ENCODE measurements at places on chromosomes 16 and 17.

GRCh38 chr17:1042486-1042885 lies 45.6 kb downstream of the TIMM22 start:
- DNase-seq: no peak

DNA sequence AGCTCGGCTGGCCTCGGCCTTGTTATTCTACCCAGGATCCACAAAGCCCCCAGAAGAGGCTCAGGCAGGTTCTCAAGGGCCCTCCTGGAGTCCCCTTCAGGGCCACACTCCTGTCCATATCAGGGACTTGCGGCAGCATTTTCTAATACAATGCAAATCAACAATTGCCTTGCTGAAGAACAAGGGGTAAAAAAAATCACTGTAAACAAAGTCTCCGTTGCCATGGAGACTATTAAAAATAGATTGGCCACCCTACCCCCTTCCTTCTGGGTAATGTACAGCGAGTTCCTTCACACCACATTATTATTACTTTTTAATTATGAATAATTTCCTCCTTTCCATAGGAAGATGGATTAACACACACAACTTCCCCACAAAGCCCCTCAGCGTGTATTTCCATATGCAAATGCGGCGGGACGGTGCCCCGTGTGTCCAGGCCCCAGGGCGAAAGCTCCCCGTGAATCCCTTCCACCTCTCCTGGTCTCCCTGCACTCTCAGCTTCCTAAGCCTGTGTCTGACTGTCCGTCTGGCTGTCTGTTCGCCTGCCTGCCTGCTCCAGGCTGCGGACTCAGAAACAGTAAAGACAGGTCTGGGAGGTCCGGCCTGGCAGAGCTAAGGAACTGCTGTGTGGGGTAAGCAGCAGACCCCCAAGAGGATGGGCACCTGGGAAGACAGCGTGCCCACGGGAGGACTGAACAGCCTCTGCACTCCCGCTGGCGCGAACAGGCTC lies 196.6 kb downstream of the RBFOX3 start:
- no peak for DNase-seq

- no peak for DNase-seq
These were observed 79.8 kb downstream of the NT5M start for GRCh38 chr17:17382971-17383370.

- DNase-seq: no peak
These were observed 7.2 kb downstream of the PLA2G15 start for GRCh38 chr16:68252383-68252782.

- DNase-seq: peak; percentile 92
These were observed 5.0 kb upstream of the ALDH3A1 start for GRCh38 chr17:19753051-19753509.

- no peak for DNase-seq
These were observed 767 bp downstream of the ATP2C2 start for GRCh38 chr16:84369105-84369504.

DNA sequence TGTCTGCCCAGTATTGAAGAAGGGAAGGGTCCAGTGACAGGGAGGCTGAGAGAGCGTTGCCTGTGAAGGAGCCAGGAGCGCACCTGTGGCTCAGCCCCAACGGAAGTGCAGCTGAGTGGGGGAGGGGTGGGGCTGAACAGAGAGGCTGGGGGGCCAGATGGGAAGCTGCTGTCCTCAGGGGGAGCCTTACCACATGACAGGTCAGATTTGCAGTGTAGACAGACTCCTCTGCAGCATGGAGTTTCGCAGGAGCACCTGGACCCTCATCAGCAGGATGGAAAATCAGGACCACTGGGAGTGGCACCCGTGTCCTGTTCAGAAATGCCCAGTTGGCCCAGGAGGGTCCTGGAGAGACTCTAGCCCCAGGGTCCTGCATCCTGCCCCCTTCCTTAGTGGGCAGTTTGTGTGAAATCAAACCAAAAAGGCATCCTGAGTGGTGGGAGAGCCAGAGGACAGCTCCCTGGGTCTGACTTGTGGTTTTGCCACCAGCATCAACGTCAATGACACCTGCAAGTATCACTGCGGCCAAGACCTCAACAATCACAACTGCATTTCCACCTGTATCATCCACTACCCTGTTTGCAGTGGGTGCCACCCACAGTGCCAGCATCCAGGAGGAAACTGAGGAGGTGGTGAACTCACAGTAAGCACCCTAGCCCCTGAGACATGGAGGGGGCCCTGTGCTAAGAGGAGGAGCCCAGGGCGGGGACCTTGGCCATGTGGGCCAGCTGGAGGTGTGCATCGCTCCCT lies 7.8 kb downstream of the CD300A start:
- DNase-seq: no peak

DNA sequence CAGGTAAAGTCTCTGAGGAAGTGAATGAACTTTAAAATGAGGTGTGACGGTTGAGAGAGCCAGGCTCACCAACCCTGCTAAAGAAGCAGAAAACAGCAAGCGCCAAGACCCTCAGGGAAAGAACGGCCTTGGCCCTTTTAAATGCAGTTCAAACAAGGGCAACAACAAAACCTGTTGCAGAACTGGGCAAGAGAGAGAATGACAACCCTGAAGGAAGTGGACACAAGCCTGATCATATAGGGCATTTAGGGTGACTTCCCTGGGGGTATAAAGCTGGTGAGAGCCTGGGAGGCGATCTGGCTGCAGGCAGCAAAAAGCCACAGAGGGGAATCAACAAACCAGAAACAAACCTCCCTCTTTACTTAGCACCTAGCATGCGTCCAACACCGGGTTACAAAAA lies 1.0 kb downstream of the CPPED1 start:
- DNase-seq: no peak

- no peak for DNase-seq
These were observed 13.7 kb downstream of the ZNF213 start for GRCh38 chr16:3148256-3149192.

- DNase-seq: no peak
These were observed 85.9 kb downstream of the TMEM132E start for GRCh38 chr17:34665150-34665806.

DNA sequence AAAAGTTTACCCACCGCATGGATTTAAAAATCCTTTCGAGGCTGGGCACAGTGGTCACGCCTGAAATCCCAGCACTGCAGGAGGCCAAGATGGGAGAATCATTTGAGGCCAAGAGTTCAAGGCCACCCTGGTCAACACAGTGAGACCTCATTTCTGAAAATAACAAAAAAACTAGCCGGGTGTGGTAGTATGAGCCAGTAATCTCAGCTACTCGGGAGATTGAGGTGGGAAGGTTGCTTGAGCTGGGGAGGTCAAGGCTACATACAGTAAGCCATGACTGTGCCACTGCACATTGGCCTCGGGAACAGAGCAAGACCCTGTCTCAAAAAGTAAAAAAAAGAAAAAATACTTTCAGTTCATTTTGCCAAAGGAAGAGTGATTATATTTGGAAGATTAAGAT lies 12.7 kb downstream of the GNA13 start:
- no peak for DNase-seq

DNA sequence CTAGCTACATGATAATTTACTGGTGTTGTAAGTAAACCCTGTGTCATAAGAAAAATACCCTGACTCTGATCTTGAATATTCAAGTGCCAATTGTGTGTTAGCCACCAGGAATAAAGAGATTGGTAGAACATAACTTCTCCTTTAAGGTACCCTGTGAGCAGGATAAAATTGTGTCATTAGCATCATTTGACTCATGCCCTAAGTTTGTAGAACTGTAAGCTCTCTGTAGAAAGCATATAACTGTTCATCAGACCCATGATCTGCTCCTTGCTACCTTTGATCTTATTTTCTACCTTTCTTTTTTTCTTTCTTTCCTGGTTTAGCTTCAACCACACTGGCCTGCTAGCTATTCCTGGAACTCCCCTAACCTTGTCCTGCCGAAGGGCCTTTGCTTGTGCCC lies 35.8 kb downstream of the PTRH2 start:
- DNase-seq: no peak

DNA sequence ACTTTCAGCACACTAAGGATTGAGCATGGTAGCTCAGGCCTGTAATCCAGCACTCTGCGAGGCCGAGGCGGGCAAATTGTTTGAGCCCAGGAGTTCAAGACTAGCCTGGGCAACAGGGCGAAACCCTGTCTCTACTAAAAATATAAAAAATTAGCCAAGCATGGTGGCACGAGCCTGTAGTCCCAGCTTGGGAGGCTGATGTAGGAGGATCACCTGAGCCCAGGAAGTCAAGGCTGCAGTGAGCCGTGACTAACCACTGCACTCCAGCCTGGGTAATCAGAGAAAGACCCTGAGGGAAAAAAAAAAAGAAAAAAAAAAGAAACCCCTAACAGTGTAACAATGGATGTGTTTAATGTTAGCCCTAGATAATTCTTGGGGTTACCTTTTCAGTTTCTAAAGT lies 24.0 kb downstream of the PARN start:
- DNase-seq: no peak

DNA sequence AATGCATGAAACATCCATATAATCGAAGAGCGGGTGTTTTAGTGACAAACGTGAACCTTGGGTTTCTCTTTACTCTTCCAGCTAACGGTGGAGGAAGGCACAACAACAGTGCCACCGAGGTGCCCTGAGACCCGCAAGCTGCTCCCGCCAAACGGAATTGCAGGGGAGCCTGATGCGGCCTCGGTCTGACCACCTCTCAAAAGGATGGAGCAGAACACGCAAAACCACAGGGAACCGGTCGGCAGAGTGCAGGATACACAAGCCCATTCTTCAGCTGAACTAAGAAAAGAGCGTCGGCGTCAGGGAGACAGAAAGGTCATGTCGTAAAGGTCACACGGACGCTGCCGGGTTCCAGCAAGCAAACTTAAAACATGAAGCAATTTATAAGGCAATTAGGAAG lies 109.5 kb upstream of the ZNF750 start:
- DNase-seq: no peak

DNA sequence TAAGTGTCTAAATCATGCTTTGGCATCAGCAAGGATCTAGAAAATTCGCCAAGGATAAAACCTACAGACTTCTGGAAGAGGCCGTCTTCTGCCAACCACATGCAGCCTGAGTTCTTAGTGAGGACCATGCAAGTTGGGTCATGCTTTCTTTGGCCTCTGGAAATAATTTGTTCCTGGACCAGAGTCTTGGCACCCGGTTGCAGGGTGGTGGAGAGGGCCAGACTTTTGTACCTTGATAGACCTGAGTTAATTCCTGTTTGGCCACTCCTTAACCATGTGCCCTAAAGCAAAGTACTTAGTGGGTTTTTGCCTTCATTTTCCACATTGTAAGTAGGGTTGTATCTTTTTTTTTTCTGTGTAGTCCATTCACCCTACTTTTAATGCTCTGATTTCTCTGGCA lies 283.4 kb upstream of the IRX5 start:
- no peak for DNase-seq

DNA sequence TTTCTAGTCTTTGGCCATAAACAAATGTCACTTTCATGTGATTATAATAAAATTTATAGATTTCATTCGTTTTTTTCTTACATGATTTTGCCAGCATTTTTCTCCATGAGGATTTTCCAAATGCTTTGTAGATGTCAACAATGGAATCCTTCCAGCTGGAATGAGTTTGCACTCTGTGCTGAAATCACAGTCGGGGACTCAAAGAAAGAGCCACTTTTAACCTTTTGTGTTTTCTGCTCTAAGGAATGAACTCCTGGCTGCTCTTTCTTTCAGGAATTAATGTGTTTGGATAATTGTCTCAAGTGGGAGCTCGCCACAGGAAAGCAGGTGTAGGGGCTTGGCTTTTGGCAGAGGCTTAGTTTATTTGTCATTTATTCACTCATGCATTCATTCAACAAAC lies 372.3 kb upstream of the SALL1 start:
- DNase-seq: no peak

DNA sequence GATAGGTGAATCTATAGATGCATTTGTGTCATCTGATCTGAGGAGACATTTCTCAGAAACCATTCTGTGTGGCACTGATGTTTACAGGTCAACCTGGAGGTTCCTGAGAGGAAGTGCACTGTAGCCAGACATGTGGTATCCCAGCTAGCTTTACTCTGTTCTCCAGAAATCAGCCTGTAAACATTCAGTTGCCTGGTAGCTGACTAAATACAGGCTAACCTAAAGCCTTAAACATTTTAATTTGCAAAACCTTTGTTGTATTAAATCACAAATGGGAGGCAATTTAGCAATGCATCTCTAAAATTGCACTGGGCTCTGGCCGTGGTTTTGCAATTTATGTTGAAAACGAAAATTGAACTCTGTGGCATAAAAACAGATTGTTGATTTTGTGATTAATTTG lies 207.6 kb downstream of the FTO start:
- DNase-seq: no peak

DNA sequence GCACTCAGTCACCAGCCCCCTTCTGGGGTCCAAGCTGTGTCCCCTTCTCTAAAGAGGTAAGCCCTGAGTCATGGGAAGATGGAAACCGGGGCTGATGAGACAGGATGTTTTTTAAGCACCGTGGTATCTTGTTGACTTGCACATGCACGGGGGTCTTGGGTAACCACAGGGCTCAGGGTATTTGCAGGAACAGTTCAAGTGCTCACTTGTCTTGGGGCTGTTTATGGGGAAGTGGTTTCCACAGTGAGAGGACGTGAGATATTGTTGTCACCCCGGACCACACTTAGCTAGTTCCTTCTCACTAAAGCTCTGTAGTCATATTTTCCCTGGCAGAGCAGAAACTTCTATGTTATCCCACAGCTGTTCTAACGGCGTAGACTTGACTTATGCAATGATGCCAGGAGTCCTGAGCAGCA lies 7.7 kb downstream of the CCL3L1 start:
- DNase-seq: no peak

DNA sequence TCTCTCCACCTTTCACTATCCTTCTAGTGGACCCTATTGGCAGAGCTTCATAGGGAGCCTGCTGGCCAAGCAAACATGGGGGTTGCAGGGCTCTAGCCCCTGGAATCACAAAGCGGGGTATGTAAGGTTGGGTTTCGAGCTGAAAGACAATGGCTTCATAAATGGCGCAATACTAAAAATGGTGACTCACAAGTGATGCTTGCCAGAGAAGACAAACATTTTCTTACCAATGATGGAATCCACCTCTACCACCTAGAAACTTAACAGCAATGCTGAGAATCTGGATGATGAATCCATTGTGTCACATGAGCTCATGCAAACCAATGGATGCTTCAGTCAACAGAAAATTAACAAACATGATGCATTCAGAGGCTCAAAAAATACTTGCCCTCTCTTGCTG lies 375.3 kb upstream of the PSMD7 start:
- DNase-seq: no peak

DNA sequence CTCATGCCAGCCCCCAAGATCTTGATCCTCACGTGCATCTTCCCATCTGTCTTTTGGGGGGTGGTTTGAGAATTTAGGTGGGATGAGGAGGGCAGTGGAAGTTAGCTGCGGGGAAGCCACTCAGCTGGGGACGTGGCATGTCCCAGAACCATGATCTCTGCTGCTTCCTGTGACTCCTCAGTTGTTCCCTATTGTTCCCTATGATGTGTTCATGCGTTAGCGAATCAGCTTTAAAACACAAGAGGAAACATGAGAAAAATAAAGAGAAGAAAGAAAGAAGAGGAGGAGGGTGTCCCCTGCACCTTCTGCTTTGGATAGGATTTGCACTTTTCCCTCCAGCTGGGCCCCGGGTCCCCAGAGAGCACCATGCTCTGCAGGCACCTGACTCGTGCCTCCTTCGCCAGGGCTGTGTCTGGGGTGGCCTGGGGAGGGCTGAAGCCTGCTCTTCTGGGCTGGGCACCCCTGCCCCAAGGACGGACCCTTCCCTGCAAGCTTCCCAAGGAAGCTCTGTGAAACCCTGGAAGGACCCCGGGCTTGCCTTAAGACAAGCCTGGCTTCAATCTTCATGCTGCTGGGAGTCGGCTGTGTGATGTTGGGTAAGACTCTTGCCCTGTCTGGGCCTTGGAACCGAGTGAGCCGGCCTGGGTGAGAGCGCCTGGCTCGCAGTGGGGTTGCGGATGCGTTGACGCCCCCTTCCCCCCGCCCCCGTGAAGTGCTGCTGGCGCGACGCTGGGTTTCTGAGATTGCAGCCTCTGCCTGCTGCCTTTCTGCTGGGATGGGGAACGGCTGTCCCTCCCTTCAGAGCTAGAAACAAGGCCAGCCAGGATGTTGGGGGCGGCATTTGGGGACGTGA lies 62.8 kb upstream of the CIBAR2 start:
- DNase-seq: no peak
